ENCODE measurements at places on chromosomes 4 and X.

GRCh38 chrX:44989995-44990770 lies 117.2 kb downstream of the KDM6A start:
- DNase-seq = no peak

GRCh38 chrX:150329282-150329681 lies 33.8 kb upstream of the MAMLD1 start:
- no peak for DNase-seq

DNA sequence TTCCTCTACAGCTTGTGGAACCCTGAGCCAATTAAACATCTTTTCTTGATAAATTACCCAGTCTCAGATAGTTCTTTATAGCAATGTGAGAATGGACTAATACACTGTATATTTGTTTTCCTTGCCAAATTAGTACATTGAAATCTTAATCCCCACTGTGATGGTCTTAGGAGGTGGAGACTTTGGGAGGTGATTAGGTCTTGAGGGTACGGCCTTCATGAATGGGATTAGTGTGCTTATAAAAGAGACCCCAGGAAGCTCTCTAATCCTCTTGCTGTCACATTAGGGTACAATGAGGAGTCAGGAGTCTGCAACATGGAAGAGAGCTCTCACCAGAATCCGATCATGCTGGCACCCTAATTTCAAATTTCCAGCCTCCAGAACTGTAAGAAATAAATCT lies 86.6 kb downstream of the TIGD2 start:
- DNase-seq = no peak

DNA sequence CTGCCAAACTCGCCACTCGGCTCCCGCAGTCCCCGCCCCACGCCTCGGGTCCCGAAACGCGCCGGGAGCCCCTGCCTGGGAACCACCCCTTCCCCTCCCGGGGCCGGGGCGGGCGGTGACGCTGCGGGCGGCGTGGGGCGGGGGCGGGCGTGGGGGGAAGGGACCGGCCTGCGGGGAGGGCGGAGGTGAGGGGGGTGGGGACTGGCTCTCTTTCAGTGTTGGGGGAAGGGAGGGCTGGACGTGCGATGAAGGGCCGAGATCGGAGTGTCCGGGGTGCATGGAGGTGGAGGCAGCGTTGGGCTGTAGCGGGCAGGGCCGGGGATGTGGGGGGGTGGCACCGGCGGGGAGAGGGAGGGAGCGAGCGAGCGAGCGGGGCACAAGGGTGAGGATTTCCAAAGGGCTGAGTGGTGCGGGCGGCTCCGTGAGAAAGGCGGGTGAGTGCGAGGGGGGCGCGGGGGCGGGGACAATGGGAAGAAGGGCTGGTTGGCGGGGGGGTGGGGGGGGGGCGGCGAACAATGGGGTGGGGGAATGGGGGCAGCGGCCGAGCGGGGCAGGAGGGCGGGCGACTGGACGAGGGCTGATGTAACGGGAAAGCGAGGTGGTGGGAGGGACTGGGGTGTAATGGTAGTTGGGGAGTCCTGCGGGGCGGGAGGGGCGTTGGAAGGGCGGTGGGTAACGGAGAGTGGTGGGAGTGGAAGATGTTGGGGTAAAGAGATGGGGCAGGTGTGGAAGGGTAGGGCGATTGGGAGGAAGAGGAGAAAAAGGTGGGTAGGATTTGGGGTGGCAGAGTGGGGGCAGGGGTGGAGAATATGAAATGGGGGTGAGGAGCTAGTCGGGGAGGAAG lies 578 bp downstream of the DCUN1D4 start:
- DNase-seq = peak; percentile 69

DNA sequence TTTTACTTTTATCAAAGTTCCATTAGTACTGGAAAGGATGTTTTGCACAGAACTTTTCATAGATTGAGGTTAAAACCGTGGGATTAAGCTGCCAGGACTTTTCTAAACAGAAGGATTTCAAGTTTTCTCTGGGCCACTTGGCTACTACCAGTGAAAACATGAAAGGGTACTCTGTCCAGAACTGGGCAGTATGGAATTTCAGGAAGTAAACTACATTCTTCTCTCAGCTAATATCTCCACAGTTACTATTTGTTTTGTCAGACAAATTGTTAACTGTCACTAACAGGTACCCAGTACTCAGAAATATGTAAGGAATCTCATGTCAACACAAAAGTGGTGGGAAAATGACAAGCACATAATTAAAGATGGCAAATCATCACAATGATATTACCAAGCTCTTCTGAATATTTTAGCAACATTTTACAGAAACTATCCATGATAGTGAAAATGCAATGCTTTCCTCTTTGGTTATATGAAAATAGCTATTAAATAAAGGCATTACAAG lies 454.4 kb downstream of the C4orf33 start:
- DNase-seq = no peak

GRCh38 chr4:7276515-7276914 lies 84.2 kb downstream of the SORCS2 start:
- no peak for DNase-seq

DNA sequence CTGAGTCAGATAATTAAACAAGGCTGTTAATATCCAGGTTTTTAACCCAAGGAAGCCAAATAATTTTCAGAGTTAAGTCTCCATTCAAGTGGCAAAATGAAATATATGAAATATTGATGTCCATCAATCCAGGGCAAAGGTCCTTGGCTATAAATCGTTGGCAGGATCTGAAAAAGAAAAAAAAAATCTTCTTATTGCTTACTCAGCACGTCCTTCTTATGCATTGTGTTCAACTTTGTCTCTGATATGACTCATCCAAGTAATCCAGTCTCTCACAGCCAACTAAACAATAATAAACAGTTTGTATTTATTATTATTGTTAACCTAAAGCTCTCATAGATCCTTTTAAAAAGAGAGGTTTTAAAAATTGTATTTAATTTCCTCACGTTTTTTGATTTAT lies 851.2 kb downstream of the ADGRL3 start:
- DNase-seq = no peak

- no peak for DNase-seq
These were observed 26.9 kb upstream of the CT47C1 start for GRCh38 chrX:119045884-119046283.

GRCh38 chr4:152780267-152780778 lies 569 bp downstream of the ARFIP1 start:
- DNase-seq = no peak

GRCh38 chr4:73814679-73815078 lies 21.8 kb upstream of the CXCL6 start:
- no peak for DNase-seq

DNA sequence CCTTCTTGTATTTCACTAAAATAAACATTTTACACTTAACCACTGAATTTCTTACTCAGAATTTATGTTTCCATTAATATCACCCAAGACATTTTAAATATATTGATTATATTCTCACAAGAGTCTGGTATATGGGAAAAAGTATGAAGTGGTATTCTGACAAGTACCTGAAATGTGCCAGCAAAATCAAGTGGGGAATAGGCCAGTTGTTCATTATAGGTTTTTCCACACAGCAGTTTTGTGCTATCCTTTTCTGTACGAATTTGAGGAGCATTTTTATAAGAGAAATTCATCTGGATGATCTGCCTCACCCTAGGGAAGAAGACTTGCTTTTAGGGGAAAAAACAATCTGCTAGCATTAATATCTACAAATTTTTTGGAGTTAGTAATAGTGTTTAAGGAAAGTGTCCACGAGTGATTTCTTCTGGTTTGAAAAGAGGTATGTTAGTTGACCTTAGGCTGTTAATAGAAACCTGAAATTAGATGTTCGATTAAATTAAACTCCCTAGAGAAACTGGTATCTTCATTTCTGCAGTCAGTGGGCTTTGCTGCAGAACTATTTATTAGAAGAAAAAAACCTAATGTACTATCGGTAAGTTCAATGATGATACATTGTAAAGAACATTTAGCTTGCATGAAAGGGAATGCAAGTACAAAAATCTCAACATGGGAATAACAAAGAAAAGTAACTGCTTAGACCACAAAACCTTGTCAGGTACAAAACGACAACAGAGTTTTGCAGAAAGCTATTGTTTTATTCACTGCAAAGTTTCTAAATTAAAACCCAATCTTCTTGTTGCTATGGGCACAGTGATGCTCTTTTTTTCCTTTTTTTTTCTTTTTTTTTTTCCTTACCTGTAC lies 1.8 kb downstream of the KLF3 start:
- DNase-seq = no peak

DNA sequence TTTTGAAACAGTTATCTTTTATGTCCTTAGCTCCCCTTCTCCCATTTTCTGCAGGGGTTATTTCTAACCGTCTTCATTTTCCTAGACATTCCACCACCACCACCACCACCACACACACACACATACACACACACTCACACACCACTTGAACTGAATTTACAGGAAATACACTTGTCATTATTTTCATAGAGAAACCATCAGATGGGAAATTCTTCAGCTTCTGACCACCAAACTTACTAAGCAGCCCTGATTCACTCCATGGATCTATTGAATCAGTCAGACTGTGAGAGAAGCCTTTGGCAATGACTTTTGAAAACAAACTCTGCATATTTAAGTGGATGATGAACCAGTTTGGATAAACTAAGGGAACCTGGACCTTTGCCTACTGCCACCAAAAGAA lies 210.1 kb upstream of the NHS start:
- DNase-seq = no peak

GRCh38 chr4:119629142-119629471 lies 503 bp upstream of the PDE5A start:
- no peak for DNase-seq

DNA sequence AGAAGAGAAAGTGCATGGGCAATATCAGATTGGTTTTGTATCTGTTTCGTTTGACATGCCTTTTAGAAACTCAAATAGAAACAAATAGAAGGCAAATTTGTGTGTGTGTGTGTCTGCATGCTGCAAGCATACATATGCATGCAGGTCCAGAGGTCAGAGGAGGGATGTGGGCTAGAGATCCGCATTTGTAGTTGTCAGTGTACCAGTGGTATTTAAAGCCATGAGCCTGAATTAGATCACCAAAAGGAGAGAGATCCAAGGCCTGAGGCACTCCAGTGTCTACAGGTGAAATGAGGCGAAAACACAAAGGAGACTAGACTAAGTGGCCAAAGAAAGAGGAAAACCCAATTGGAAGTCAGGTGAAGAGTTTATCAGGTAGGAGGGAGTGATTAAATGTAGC lies 106.7 kb downstream of the CORIN start:
- no peak for DNase-seq

DNA sequence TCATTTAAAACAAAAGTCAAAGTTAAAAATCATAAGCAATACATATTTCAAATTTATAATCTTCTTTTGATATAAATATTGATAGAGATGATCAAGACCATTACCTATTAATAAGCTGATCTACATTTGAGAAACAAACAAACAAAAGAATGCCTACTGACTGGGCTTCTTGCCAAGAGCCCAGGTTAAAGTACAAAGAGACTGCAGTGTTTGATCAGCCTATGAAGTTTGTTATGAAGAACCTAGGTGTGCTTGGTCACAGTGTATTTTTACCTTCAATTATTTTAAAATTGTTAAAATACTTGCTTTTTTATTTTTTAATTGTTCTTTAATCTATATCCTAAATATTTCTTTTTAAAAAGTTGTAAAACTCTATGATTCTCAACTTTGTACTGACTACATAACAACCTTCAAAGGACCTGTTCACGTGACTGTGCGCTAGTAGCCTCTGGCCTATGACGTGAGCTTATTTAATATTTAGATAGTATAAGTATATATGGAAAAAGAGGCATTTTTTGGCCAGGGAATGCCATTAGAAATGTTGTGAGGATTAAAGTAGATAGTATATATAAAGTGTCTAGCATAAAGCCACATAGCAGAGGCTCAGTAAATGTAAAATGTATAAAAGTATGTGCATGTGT lies 11.4 kb upstream of the SLC39A8 start:
- DNase-seq = no peak

DNA sequence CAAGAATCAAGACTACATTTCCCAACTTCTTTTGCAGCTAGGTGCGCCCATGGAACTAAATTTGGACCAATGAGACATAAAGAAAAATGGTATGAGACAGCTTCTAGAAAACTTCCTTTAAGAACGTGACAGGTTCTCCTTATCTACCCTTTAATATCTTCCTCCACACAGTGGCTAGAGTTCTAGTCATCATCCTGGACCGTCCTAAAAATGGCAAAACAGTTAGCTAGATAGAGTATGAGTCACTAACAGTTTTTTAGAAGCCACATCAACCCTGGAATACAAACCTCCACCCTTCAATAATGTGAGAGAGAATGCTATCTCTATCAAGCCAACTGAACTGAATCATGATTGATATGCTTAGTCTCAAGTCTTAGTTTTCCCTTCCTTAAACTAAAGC lies 267.9 kb upstream of the SLC7A11 start:
- DNase-seq = no peak

GRCh38 chrX:137166591-137166990 lies 132.8 kb upstream of the GPR101 start:
- DNase-seq = no peak

- DNase-seq = no peak
These were observed 1199.1 kb downstream of the ADGRL3 start for GRCh38 chr4:62399242-62399641.

DNA sequence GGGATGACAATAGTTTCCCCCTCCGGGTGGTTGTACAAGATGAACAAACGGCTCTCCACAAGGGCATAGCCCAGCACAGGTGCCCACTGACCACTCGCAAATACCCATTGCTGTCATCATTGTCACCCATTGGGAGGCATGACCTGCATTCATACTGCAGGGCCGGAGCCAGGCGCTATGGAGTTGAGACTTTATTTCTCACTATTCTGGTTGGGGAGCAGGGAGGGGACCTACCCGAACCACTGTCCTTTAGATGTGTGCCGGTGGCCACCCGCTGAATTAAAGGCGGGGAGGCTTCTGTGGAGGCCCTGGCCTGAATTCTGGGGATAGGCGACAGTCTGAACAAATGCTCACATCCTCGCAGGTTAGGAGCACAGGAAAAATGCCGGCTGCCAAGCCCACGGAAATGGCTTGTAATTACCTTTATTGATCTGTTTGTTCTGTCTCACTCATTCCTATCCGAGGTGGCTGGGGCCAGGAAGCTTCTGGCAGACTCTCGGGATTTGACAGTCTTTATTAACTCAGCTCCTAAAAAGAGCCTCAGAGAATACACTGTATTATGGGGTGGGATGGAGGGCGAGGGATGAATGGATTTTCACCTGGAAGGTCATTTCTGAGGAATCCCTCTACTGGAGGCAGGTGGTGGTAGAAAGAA lies 125.1 kb upstream of the PSAPL1 start:
- no peak for DNase-seq

DNA sequence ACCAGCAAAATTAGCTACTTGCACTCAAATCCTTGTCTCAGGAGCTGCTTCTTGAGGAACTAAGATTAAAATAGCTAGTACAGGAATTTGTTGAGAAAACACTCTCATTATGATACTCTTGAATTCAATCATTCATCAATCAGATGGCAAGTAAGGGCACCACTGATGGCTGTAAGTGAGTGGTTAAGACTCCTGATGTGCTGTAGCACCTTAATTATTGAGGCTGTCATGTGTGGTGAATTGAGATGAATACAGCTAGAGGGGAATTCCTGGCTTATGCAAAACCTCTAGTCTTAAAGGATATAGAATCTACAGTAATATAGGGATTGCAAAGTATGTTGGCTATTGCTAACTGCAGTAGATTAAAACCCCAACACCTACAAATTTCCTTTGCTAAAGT lies 509.1 kb downstream of the IQCM start:
- DNase-seq = no peak

- no peak for DNase-seq
These were observed 71.0 kb upstream of the OTUD4 start for GRCh38 chr4:145251391-145251790.

GRCh38 chrX:39149761-39150160 lies 348.5 kb downstream of the MID1IP1 start:
- DNase-seq = peak; percentile 64

GRCh38 chr4:10046471-10046870 lies 25.2 kb upstream of the SLC2A9 start:
- no peak for DNase-seq

GRCh38 chr4:41374490-41374889 lies 117.8 kb downstream of the UCHL1 start:
- no peak for DNase-seq

Data from posterior cingulate gyrus (tissue), 11 donors.